SJSA1 (cell line): ENCODE measurements at places on chromosomes 11 and 22. TPM values are rescaled to one million over a fixed set of nuclear protein-coding genes. Genes with fewer than 3 reads are reported as not detected.

The TRIM48 gene
- total RNA-seq, result not detected in 2 replicates

The OR6A2 gene
- total RNA-seq, result not detected in 2 replicates

The OR52N4 gene
- total RNA-seq, result not detected in 2 replicates

The CD3G gene
- not detected in 2 replicates for total RNA-seq

The KCNQ1 gene
- not detected in 2 replicates for total RNA-seq

The OVCH2 gene
- total RNA-seq, result 0.47 and 0.63 TPM in 2 replicates

The CAPN1 gene
- total RNA-seq, result 120 and 177 TPM in 2 replicates

The SAA1 gene
- not detected in 2 replicates for total RNA-seq

The MRGPRF gene
- 25.8 and 27.4 TPM in 2 replicates for total RNA-seq

The DERL3 gene
- total RNA-seq, result not detected in 2 replicates

The RIC3 gene
- not detected in 2 replicates for total RNA-seq

The SRRD gene
- total RNA-seq, result 39.6 and 76.4 TPM in 2 replicates

DNA sequence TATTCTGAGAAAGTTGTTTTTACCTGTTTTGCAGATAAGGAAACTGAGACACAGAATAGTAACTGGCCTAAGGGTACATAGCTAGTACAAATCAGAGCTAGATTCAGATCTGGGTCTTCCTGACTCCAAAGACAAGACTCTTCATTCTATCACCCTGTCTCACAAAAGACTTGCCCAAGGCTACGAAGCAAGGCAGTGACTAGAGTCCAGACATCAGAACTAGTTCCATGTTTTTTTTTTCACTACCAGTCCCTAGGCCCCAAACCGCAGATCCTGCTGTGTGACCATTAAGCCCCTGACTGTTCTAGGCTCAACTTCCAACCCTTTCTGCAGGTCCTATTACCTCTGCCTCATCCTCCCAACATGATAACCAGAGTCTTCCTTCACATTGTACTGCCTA is 1.5 kb downstream of the BACE1-AS start:
- no peak overlapping the region for H3K27ac ChIP-seq
- DNase-seq, result no peak
- no peak overlapping the region for H3K4me3 ChIP-seq
- peaks cover 10% of the 10 kb centered on the region; the same call in 1 of the 2 replicates for H3K36me3 ChIP-seq
- H3K27me3 ChIP-seq, result no peaks in the 10 kb centered on the region

GRCh38 chr11:61598886-61599868 is 18.3 kb upstream of the SYT7 start:
- no peak for DNase-seq
- H3K4me1 ChIP-seq, result peaks cover 7% of the 10 kb centered on the region
- peaks cover 70% of the 10 kb centered on the region for H3K27me3 ChIP-seq
- no peak overlapping the region for H3K27ac ChIP-seq
- H3K4me3 ChIP-seq, result no peak overlapping the region

GRCh38 chr22:37674248-37674647 is 1.2 kb upstream of the LGALS1 start:
- peaks cover 32% of the 10 kb centered on the region for H3K4me1 ChIP-seq
- DNase-seq, result no peak
- H3K27ac ChIP-seq, result peak overlapping the region; percentile 76
- no peak overlapping the region for H3K4me3 ChIP-seq
- peaks cover 34% of the 10 kb centered on the region for H3K36me3 ChIP-seq

- no peak overlapping the region for H3K27ac ChIP-seq
- no peak overlapping the region for H3K4me3 ChIP-seq
- H3K27me3 ChIP-seq, result no peaks in the 10 kb centered on the region
- DNase-seq, result no peak
- no peaks in the 10 kb centered on the region for H3K36me3 ChIP-seq
Measured at GRCh38 chr11:123659311-123659710, 4.9 kb upstream of the SCN3B start.

DNA sequence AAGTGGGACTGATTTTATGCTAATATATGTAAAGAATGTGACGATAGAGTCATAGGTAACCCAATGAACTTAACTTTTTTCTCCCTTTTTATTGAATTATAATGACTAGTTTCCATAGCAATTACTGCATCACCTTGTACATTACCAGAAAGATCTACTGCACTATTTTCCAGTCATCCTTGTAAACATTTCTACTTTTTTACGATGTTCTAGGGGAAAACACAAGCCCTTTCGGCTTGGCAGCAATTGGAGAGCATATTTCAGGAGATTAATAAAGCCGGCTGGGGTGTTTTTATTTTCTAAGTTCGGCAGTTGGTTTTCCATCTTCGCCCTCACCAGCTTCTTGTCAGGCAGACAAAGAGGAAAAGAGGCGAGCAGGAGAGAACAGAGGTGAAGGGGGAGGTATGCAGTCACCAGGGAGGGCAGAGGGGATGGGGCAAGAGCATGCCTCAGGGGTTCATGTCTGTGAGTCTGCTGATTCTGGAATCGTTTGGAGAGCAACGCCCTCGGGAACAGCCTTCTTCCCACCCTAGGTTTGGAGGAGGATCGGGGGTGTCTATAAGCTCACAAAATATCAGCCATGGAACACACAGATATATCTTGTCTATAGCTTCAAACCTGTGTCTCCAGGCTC is 476.4 kb downstream of the MIAT start:
- no peak overlapping the region for H3K4me3 ChIP-seq
- H3K27me3 ChIP-seq, result no peaks in the 10 kb centered on the region
- no peaks in the 10 kb centered on the region for H3K36me3 ChIP-seq
- H3K4me1 ChIP-seq, result peaks cover 62% of the 10 kb centered on the region
- DNase-seq, result no peak
- peak overlapping the region; percentile 89 for H3K27ac ChIP-seq

- no peaks in the 10 kb centered on the region for H3K36me3 ChIP-seq
- no peak overlapping the region for H3K27ac ChIP-seq
- H3K4me1 ChIP-seq, result no peaks in the 10 kb centered on the region
- DNase-seq, result no peak
- no peak overlapping the region for H3K4me3 ChIP-seq
Measured at GRCh38 chr11:72329526-72329925, 85.5 kb upstream of the PHOX2A start.

DNA sequence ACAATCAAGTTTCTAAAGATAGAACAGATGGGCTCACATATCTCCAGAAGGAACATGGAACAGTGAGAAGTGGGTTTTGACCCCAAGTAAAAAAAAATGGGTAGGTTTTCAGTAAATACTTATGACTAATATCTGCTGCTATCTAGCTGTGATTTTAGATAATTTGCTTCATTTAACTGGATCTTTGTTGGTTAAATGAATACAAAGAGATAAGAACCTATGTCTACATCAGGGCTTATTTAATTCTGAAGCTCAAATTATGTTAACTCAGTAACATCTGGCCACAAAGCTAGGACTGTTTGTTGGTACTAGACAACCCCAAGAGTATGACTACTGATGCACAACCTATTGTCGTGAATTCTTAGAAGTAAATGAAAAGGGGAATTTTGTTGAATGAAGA is 144.4 kb upstream of the SESN3 start:
- no peak for DNase-seq
- no peaks in the 10 kb centered on the region for H3K27me3 ChIP-seq
- H3K36me3 ChIP-seq, result no peaks in the 10 kb centered on the region
- H3K4me3 ChIP-seq, result no peak overlapping the region

DNA sequence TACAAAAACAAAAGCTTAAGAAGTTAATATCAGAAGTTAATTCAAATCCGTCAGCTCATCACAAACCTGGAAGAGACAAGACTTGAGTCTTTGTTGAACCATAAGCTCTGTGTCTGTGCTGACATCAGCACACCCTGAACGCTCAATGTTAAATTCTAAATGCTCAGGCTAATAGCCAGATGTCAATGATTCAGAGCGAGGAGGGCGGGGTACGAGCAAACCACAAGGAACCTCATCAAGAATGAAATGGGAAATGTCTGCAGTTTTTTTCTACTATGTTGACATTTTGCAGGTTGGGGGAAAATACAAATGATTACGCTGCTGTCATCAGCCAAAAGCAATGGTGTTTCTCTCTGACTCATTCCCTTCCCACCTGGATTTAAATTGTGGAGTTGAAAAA is 1057.2 kb downstream of the NTM start:
- no peak overlapping the region for H3K27ac ChIP-seq
- no peaks in the 10 kb centered on the region for H3K4me1 ChIP-seq
- DNase-seq, result no peak

- no peak for DNase-seq
- H3K36me3 ChIP-seq, result no peaks in the 10 kb centered on the region
- H3K4me1 ChIP-seq, result peaks cover 10% of the 10 kb centered on the region
- H3K4me3 ChIP-seq, result no peak overlapping the region
Measured at GRCh38 chr11:80104191-80104590, 663.4 kb upstream of the TENM4 start.

DNA sequence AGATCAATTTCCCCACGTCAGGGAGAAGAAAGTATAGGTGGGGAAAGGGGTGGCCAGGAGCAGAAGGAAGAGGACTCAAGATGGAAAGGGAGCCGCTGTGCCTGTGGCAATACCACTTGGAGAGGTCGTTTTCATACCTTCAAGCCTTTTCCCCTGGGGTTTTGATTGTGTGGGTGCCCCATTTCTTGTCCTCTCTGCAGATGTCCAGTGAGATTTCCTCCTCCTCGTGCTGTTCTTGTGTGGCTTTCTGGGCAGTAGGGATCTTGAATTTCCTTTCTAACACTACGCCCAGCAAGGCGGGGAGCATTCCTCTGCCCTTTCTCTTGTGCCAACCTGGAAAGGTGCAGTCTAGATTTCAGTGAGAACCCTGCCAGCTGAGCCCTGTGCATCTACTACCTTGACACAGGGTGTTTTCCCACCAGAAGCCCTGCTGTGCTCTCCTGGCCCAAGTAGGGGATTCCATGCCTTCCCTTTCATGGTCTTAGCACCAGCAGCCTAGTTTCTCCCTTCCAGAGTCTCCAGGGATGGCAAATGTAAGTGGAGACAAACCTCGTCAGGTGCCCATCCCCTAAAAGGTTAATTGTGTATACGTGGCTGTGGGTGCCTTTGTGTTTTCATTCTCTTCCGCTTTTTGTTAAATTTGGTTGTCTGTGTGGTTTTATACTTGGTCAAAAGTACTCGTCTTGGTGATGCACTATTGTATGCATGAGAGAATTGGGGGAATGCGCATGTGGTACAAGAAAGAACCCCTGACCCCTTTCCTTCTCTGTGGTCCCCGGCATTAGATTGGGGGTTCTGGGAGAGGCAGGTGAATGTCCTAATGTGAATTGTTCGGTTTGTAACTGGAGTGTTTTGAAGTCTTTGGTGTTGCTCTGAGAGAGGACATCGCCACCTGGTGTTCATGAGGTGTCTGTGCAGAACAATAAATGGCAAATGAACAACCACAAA is 71.4 kb upstream of the MPEG1 start:
- H3K36me3 ChIP-seq, result no peaks in the 10 kb centered on the region
- no peaks in the 10 kb centered on the region for H3K4me1 ChIP-seq
- no peak overlapping the region for H3K4me3 ChIP-seq
- no peak overlapping the region for H3K27ac ChIP-seq

DNA sequence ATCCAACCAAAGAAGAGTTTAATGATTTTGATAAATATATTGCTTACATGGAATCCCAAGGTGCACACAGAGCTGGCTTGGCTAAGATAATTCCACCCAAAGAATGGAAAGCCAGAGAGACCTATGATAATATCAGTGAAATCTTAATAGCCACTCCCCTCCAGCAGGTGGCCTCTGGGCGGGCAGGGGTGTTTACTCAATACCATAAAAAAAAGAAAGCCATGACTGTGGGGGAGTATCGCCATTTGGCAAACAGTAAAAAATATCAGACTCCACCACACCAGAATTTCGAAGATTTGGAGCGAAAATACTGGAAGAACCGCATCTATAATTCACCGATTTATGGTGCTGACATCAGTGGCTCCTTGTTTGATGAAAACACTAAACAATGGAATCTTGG is 23.9 kb downstream of the KDM4D start:
- no peak overlapping the region for H3K4me3 ChIP-seq
- no peak overlapping the region for H3K27ac ChIP-seq
- H3K4me1 ChIP-seq, result no peaks in the 10 kb centered on the region
- DNase-seq, result no peak
- H3K27me3 ChIP-seq, result no peaks in the 10 kb centered on the region

DNA sequence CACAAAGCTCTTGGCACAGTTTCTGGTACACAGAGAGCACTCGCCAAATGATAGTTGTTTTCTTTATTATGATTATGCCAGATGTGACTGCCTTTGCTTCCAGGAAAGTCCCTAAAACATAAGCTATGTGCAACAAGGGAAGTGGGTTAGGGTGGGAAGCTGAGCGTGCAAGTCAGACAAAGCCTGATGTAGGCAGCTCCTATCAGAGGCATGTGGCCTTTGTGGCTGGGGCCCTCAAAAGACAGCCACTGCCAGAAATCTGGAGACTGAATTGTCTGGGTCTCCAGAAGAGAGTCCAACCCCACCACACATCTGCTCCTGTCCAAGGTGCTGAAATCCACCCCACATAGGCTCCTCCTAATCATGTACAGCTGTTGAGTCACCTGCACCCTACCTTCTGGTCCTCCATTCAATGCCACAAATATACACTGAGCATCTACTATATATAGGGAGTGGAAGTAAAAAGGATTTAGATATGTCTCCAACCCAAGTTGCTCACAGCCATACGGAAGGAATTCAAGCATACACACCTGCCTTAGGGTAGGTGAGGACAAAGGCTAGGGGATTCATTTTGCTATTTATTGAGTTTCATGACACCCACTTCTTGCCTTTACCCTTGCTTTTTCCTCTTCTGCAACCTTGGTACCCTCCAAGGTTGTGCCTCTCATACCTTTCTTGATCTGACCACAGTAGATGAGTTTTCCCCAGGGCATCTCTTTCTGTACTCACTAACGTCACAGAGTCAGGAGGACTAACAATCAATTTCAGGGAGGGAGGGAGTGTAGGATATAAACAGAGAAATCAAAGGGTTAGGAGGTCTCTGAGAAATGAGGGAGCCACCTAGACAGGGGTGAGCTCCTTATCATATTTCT is 12.4 kb downstream of the SEC14L3 start:
- H3K4me1 ChIP-seq, result no peaks in the 10 kb centered on the region
- no peak overlapping the region for H3K4me3 ChIP-seq
- no peak overlapping the region for H3K27ac ChIP-seq
- no peak for DNase-seq
- no peaks in the 10 kb centered on the region for H3K27me3 ChIP-seq
- H3K36me3 ChIP-seq, result no peaks in the 10 kb centered on the region
